H54 (cell line): ENCODE measurements at places on chromosomes 2 and 18.

GRCh38 chr2:54909001-54909400 is 141.2 kb downstream of the RTN4 start:
- no peak for DNase-seq

DNA sequence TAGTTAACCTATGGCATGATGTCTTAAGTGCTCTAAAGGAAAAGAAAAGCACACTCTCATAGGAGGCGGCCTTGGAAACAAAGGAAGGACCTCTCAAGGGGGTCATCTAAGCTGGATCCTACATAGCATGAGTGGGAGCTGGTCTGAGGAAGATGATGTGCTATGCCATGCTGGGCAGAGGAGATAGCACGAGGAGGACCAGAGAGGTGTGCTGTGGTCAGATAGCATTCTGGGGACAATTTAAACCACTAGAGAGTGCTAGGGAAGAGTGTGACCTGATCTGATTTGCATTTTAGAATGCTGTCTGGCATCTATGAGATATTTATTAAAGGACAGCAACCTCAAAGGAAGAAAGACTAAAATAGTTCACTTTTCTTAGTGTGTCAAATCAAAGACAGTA is 910.1 kb upstream of the CELF4 start:
- no peak for DNase-seq

- DNase-seq, result no peak
Observed at GRCh38 chr18:413233-413632, 87.3 kb downstream of the COLEC12 start.

GRCh38 chr2:222952204-222952603 is 91.4 kb downstream of the ACSL3 start:
- no peak for DNase-seq

DNA sequence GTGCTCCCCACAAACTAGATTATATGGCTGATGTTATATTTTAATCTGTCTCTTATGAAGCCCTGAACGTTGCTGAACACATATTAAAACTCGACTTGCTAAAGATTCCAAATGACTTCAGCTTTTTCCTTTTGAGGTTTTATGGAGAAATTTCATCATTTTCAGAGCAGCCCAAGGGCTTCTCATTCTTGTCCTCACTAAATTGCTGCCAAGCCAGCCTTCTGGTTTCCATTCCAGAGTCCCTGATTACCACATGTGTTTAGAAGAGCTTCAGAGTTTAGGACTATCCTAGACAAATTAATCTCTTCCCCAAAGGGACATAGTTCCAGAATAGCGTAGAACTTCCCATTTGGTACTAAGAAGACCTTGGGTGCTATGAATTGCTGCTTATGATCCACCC is 77.8 kb upstream of the CCDC195 start:
- DNase-seq, result no peak

DNA sequence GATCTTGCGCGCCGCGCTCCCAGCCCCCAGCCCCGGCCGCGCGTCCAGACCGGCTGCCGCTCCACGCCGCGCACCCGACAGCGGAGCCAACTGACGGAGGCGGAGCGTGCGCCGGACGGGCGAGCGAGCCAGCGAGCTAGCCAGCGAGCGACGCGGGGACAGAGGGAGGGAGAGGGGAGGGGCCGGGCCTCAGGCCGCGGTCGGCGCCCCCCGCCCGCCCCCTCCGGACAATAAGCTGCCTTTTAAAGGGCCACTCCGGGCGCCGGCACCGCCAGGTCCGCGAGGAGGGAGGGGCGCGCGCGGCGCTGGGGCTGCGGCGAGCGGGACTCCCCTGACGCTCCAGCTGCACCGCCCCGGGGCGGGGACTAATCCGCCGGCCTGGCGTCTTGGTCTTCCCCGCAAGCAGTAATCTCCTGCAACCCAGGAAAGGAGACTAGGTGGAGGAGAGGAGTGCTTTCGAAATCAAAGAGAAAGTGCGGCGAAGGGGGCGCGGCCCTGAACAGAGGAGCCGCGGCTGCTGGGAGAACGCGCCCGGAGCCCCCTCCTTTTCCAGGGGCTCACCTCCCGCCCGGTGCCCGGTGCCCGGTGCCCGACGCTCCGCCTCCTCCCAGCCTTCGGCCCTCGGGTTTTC is at the start of gene BIN1:
Gene BIN1, minus strand, starts transcription at position 164 of the 631 bp plus-strand sequence. CDS start 211 bp downstream, outside the sequence.
- DNase-seq, result peak; percentile 93

DNA sequence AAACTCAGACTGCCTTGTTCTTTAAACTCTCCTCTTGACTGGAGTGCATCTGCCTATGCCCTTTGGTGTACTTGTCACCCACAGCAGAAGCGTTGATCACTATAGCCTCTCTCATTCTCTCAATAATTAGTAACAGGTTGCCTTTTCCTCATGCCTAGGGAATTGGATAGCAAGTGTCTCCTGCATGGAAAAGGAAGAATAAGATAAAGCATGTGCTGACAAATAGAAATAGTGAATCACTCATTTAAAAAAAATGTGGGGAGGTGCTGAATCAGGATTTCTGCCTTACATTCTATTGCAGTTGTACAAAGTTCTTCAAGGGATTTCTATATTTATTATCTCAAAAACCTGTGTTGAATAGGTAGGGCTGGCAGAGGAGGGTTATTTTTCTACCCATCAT is 323.0 kb downstream of the TXNL1 start:
- DNase-seq, result no peak

DNA sequence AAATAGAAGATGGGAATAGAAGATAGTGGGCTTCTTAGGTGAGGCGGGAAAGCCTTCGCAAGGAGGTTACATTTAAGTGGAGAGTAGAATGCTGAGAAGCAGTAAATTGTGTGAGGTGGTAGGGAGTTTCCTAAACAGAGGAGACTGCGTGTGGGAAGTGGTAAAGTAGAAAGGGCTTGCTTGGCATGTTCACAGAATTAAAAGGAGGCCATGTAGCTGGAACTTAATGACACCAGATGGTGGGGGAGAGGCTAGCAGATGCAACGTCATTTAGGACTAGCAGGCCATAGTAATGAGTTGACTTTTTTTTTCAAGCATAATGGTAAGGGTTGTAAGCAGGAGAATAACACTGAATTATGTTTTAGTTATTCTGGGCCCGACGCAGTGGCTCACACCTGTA is 13.0 kb upstream of the RTN4 start:
- DNase-seq, result no peak
